ENCODE measurements at places on chromosomes 11 and 22. TPM values are rescaled to one million over a fixed set of nuclear protein-coding genes. Genes with fewer than 3 reads are reported as not detected.

DNA sequence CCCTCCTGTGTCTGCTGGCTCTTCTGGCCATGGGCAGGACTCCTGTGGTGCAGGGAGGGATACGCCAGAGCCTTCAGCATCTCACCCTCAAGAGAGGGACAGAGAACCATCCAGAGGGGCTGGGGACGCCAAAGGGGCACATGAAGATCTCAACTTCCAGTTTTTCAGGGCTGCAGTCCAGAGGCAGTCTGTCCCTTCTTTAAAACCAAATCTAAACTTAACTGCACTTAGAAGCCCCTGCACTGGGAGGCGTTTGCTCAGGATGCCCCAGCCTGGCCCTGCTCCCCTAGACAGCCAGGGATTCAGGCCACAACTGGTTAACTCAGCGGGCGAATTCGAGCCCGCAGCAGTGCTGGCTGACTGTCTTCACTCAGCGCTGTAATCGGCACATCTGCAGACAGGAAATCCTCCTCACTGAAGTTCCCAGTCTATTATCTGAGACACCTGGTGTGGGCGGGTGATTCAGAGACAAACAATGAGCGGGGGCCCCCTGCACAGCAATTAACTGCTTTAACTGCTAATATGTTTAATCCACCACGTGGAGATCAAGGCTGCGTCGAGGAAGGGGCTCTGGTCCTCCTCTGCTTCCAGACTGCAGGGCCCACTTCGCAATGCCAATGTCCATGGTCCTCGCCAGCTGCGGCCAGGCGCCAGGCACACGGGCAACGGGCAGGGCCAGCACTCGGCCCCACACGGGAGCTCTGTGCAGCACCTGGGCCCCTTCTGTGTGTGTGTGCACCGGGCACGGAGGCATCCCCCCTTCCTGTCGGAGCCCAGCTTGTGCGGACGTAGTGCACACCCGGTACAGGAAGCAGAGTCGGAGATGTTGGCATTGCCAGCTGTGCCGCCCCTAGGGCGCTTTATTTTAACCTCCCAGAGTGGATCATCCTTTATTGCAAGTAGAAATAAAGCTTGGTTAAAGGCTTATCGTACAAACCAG is 36.9 kb upstream of the GNB1L start:
- DNase-seq = peak; percentile 78

- DNase-seq = no peak
Measured at GRCh38 chr11:95487391-95487790, 256.4 kb upstream of the SESN3 start.

- DNase-seq = no peak
Measured at GRCh38 chr11:41050791-41051190, 408.7 kb downstream of the LRRC4C start.

- DNase-seq = no peak
Measured at GRCh38 chr11:72658989-72659640, 15.1 kb downstream of the PDE2A start.

- DNase-seq = no peak
Measured at GRCh38 chr11:44814881-44815592, 88.3 kb downstream of the TSPAN18 start.

- DNase-seq = no peak
Measured at GRCh38 chr11:126232683-126233082, 21.1 kb downstream of the FAM118B start.

GRCh38 chr11:84390441-84391078 is 1104.4 kb upstream of the CCDC90B start:
- no peak for DNase-seq

DNA sequence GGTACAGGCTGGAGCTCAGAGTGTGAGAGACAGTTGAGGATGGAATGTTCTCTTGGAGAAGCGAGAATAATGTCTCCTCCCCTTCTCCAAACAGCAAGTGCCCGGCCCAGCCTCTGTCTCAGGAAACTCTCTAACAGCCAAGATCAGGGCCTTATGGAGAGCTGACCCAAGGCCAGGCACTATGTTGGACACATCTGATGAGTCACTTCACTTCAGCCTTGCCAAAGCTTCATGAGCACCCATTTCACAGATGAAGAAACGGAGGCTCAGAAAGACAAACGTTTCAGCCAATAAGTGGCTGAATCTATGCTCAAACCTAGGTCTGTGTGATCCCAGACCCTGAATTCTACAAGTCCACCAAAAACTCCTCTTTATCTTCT is 22.1 kb upstream of the CHKA start:
- DNase-seq = no peak

GRCh38 chr11:125201525-125202141 is 37.1 kb downstream of the PKNOX2 start:
- DNase-seq = no peak

GRCh38 chr11:73139476-73140198 is 2.5 kb downstream of the FCHSD2 start:
- DNase-seq = no peak

DNA sequence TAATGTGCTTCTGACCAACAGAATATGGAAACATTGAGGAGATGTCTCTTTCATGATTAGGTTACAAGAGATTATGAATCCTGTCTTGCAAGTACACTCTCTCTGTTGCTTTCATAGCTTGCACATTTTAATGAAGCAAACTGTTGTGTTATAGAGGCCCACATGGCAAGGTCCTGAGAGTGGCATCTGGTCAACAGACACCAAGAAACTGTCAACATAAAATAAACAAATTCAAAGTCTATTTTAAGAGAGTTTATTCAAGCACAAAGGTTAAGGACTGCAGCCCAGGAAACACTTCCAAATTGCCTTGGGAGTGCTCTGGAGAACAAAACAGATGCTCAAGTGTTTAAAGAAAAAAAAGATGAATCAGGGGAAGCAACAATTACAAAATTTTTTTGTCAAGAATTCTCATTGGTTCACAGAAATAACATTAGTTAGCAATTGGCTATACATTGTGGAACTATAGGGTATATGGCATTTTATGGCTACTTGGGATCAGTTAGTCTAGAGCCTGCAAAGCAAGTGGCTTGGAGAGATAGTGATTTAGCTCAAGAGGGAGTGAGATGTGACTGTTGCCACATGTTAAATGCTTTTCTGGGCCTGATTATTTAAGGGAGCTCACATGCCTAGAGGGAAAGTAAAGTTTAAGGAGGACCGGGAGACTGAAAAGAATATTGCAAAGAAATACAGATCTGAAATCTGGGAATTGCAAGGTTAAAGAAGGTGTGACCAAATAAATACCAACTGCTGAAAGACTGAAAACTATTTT is 54.6 kb downstream of the CTSC start:
- no peak for DNase-seq

- no peak for DNase-seq
Measured at GRCh38 chr11:117701781-117702180, 95.2 kb downstream of the DSCAML1 start.

DNA sequence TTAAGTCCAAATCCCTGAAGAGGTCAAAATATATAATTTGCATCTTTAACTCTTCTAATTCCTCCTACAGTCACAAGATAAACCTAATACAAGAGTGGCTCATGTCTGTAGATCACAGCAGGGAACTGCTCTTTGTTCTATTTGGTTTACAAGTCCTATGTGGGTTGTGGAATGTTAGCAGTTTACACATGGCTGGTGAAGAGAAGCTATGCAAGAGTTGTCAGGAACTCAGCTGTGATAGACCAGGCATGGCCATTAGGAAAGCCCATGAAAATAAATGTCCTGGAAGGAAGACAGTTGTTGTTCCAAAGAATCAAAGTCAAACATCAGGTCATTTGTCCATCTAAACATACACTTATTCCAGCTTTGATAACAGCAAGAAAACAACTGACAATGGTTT is 312.4 kb upstream of the PITPNB start:
- no peak for DNase-seq

The POU2AF1 gene
- total RNA-seq = not detected

All from H1 (cell line).